COLO829 (cell line): ENCODE measurements at places on chromosomes 7 and 10.

DNA sequence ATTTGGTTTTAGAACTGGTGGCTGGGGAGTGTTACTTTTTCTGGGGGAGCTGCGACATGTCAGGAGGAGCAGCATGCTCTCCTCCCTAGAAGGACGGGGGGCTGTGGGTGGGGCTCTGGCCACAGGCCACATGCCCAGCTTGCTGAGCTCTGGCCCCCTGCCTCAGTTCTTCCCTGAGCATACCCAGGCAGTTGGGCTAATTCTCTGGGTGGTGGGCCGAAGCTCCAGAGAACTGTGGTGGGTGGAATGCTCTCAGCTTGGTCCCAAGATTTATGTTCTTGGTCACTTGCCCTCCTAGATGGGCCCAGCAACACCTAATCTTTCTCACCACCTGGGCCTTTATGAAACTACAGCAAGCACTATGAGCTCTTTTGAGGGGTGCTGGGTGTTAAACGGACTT lies 5.1 kb upstream of the ZNF775 start:
- DNase-seq, result no peak

DNA sequence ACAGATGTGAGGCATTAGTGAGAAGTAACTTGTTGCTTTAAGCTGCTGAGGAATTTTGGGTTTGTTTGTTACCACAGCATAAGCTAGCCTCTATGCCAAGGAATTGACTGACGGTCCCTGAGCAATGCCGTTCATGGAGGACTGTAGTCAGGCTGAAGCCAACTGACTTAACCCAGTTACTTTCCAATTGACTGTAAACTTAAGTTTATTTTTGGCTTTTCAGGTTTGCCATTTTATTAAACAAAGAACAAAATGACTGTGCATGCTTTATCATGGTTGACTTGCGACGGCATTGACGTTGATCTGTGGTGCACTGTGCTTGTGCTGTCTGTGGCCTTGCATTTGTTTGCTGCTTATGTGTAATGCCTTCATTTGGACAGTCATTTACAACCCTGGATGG lies 53.5 kb downstream of the DNAJB9 start:
- no peak for DNase-seq

- no peak for DNase-seq
Measured at GRCh38 chr10:96918214-96919002, 86.3 kb downstream of the LCOR start.

GRCh38 chr10:51000164-51000563 lies 74.1 kb upstream of the PRKG1 start:
- no peak for DNase-seq

- DNase-seq, result no peak
Measured at GRCh38 chr7:99789441-99790070, 5.6 kb upstream of the CYP3A4 start.

- DNase-seq, result peak; percentile 53
Measured at GRCh38 chr10:26334932-26335573, 103.1 kb upstream of the APBB1IP start.

GRCh38 chr7:101990811-101991418 lies 173.5 kb downstream of the CUX1 start:
- DNase-seq, result no peak

GRCh38 chr10:133318494-133319127 lies 9.9 kb downstream of the ZNF511 start:
- DNase-seq, result no peak
